Thymus (tissue), 14 donors: ENCODE measurements at places on chromosomes 13 and 19. TPM values are rescaled to one million over a fixed set of nuclear protein-coding genes. Genes with fewer than 3 reads are reported as not detected.

DNA sequence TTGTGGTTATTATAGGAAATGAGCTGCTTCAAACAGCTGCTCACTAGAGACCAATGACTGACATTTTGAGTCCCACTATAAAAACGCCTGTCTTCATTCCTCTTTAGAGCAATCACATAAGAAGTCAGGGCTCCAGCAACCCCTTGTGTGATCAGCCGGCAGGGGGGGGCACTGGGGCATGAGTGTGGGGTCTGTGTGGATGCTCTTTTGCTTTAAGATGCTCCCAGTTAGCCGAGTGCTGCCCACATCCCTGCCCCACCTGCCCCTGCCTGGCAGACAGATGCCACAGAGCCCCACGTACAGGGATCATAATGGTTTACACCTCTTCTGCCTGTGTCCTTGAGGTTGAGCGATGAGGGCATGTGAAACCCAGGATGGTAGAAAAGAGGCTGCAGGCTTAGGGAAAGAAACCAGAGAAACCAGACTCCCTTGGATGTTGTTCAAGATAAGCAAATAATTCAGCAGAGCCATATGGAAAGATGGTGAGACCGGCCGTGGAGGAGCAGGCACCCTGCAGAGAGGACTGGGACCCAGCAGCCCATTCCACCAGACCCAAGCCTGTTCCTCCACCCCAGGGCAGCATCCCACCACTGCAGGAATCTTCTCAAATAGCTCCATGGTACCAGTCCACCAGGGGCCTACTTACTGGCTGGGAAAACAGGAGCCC, 55.4 kb downstream of the CHST8 start:
- no peak for DNase-seq
- H3K4me1 ChIP-seq = no peaks in the 10 kb centered on the region
- no peak overlapping the region for H3K27ac ChIP-seq
- H3K27me3 ChIP-seq = no peaks in the 10 kb centered on the region

DNA sequence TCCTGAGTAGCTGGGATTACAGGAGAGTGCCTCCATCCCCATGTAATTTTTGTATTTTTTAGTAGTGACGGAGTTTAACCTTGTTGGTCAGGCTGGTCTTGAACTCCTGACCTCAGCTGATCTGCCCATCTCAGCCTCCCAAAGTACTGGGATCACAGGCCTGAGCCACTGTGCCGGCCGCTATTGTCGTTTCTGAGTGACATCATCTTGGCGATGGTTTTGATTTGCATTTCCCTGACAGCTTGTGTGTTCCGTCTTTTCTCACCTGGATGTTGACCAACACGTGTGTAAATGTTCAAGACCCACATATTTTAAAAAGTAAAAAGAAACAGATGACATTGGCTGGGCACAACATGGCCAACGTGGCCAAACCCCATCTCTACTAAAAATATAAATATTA, 12.8 kb upstream of the MKNK2 start:
- H3K4me3 ChIP-seq = no peak overlapping the region
- H3K27me3 ChIP-seq = no peaks in the 10 kb centered on the region
- H3K36me3 ChIP-seq = no peaks in the 10 kb centered on the region
- H3K27ac ChIP-seq = no peak overlapping the region
- DNase-seq = no peak

The IRS2 gene
- 1.4 TPM for total RNA-seq

- H3K27ac ChIP-seq = no peak overlapping the region
- H3K27me3 ChIP-seq = no peaks in the 10 kb centered on the region
- DNase-seq = no peak
- H3K36me3 ChIP-seq = no peaks in the 10 kb centered on the region
- H3K4me1 ChIP-seq = no peaks in the 10 kb centered on the region
Observed at GRCh38 chr13:109745702-109746101, 40.7 kb downstream of the IRS2 start.

The ZSWIM9 gene
- total RNA-seq = 0.61 TPM

DNA sequence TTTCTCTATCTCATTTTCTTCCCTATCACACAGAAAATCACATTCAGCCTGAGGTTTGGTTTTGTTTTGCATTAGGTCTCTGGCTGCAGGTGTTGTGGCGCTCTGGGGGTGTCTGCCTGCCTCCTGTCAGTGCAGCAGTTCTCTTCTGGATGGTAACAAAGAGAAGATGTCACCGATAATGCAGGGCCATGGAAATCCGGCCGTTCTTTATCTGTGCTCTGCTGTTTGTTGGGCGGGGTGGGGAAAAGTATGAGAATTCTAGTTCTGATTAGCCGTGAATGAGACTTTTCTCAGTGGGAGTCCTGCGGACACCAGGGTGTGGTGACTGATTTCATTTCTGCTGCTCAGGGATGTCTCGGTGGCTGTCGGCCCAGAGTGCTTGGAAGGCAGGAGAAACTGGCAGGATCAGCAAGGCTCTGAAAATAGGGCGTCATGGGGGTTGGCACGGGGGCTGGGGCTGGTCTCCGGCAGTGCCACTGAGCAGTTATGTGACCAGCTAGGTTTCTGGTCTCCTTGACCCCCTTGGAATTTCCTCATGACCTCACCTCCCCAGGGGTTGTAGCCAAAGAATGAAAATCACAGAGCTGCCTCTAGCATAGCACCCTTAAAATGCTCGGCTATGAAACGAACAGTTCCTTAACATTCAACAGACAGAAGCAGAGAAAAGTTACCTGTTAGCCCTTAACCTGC, 5.0 kb downstream of the RNF113B start:
- peak; percentile 54 for DNase-seq
- no peak overlapping the region for H3K27ac ChIP-seq
- no peaks in the 10 kb centered on the region for H3K36me3 ChIP-seq
- H3K27me3 ChIP-seq = no peaks in the 10 kb centered on the region
- no peaks in the 10 kb centered on the region for H3K4me1 ChIP-seq

DNA sequence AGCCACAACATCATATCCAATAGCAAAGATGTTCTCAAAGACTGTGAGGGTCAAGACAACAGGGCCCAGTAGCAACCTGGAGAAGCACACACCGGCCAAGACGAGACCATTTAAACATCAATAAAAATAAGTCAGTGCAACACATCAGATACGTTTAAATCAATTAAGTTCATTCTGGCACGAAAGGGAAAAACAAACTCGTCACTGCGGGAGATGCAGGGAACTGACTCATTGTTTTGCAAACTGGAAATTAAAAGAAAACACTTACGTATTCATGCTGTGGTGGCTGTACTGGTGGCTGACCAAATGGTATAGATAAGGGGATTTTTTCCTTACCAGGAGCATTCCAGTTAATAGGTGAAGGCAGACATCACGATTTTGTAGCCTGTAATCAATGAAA, 26.3 kb upstream of the SLC15A1 start:
- DNase-seq = no peak
- H3K36me3 ChIP-seq = no peaks in the 10 kb centered on the region
- H3K4me1 ChIP-seq = no peaks in the 10 kb centered on the region

The COX7A1 gene
- total RNA-seq = 45.0 TPM

DNA sequence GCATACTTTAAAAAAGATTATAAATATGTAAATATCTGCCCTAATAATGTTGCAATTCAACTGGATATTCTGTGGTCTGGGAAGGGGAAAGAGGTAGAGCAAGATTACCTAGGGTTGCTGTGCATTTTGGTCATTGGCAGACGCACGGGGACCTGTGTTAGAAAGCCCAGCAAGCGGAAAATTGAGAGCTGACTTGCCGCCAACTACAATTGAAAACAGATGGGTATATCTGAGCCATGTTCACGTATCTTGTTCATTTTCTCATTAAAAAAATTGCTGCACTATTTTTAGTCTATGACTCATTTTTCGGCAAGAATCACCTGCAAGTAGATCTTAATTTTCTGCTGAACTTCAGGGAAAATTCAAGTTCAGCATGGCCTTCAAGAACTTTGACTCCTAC, 308.5 kb upstream of the TMTC4 start:
- H3K27ac ChIP-seq = no peak overlapping the region
- H3K36me3 ChIP-seq = no peaks in the 10 kb centered on the region
- DNase-seq = no peak

The SYDE1 gene
- total RNA-seq = 0.94 TPM

DNA sequence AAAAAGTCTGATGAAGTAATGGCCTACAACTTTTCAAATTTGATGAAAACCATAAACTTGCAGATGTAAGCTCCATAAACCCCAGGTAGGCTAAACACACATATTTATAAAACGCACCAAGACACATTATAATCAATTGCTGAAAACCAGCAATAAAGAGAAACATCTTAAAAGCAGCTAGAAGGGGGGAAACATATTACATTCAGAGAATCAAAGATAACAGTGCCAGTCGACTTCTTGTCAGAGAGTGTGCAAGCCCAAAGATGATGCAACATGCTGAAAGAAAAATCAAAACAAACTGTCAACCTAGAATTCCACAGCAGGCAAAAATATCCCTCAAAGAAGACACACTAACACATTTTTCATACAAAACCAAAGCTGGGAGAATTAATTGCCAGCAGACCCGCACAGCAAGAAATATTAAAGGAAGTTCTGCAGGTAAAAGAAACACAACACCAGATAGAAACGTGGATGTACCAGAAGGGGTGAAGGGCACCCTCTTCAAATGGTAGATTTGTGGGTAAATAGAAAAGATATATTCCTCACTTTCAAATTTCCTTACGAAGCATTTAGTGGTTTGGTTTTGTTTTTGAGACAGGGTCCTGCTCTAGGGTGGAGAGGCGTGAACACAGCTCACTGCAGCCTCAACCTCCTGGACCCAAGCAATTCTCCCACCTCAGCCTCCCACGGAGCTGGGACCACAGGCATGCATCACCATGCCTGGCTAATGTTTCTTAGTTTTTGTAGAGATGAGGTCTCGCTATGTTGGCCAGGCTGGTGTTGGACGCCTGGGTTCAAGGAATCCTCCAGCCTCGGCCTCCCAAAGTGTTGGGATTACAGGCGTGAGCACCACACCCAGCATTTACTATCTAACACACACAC, 16.5 kb upstream of the ATP1A3 start:
- no peak overlapping the region for H3K27ac ChIP-seq
- no peak for DNase-seq
- H3K36me3 ChIP-seq = no peaks in the 10 kb centered on the region
- no peak overlapping the region for H3K4me3 ChIP-seq
- H3K4me1 ChIP-seq = no peaks in the 10 kb centered on the region

DNA sequence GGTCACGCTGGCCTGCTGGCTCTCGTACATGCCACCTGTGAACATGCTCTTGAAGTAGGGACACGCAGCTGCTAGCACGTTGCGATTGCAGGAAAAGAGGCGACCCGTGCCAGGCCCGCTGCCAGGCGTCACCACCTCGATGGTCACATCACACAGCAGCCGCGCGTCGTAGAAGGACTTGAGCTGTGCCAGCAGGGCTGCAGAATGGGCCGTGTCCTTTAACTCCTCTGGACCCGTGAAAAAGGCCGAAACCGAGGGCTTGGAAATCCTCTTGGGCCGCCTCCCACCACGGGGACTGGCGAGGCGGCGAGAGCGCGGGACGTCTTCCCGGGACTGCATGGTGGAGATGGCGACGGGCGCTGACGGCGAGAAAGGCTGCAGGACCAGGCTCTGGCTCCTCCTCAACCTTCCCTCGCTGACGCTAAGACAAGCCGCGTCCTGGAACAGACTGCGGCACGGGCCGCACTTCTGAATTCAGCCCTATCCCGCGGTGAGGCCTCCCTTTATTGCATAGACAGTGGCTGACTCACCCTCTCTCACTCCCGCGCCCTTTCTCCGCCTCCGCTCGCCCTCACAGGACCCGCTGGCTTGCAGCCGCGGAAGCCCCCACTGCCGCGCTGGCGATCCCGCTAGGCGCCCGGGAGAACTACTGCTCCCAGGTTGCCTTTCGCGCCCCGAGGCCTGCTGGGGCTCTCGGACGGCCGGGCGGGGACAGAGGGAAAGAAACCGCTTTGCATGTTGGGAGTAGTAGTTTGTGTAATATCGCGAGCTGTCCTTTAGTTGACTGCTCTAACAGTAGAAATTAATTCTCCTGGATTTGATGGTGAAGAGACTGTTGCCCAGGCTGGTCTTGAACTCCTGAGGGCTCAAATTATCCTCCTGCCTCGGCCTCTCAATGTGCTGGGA, at the start of gene KBTBD7:
KBTBD7 (minus strand) TSS at position 651 of the 906 bp plus-strand sequence; CDS start at position 339, 312 bp downstream.
- H3K36me3 ChIP-seq = no peaks in the 10 kb centered on the region
- H3K27ac ChIP-seq = peak within 1 kb of the TSS; percentile 57
- H3K4me1 ChIP-seq = peaks cover 16% of the 10 kb centered on the region
- H3K27me3 ChIP-seq = no peaks in the 10 kb centered on the region
- H3K4me3 ChIP-seq = peak within 1 kb of the TSS; percentile 50
- DNase-seq = peak; percentile 84

GRCh38 chr13:40031031-40031430, 375.6 kb downstream of the COG6 start:
- DNase-seq = no peak
- no peak overlapping the region for H3K27ac ChIP-seq
- peaks cover 5% of the 10 kb centered on the region for H3K4me1 ChIP-seq
- no peaks in the 10 kb centered on the region for H3K27me3 ChIP-seq

DNA sequence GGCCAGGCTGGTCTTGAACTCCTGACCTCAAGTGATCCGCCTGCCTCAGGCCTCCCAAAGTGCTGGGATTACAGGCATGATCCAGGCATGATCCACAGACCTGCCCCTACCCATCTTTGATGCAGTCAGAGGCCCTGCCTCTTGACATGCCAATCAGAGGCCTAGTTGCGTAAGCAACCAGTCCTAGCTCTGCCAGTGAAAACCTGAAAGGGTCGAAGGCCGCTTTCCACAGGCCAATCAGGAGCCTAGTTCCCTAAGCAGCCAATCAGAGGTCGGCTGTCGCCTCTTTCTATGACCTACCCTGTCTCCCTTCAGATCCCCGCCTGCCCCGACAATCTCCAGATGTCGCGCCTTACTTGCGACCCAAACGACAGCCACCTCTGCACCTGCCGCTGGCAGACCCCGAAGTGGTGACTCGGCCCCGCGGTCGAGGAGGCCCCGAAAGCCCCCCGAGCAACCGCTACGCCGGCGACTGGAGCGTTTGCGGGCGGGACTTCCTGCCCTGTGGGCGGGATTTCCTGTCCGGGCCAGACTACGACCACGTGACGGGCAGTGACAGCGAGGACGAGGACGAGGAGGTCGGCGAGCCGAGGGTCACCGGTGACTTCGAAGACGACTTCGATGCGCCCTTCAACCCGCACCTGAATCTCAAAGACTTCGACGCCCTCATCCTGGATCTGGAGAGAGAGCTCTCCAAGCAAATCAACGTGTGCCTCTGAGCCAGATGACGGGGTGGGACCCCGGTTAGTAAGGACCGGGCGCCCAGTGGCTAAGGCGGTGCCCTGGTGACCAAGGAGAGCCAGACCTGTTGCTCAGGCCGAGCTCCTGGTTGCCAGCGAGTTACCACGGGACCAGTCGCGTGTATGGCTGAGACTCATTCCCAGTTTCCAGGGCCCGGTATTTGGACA, 6.3 kb downstream of the SYDE1 start:
- H3K4me1 ChIP-seq = peaks cover 3% of the 10 kb centered on the region
- H3K4me3 ChIP-seq = no peak overlapping the region
- no peak for DNase-seq
- H3K27me3 ChIP-seq = peaks cover 4% of the 10 kb centered on the region
- peaks cover 33% of the 10 kb centered on the region for H3K36me3 ChIP-seq

DNA sequence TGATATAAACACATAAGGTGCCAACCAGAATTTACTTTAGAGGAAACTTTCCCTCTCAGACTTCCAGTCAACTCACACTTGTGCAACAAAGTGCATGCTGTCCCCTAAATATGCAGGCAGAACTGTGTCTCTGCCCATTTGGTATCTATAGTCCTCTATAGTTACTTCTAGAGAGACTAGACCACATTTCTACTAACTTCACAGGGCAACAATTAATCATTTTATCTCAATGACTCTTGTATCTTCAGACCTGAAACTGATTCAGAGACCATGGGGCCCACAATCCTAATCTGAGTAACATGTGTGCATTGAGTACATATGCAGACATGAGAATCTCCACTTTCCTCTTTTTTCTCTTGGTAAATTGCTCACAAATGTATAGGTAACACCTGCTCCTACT, 158.1 kb downstream of the ZNF486 start:
- H3K36me3 ChIP-seq = no peaks in the 10 kb centered on the region
- H3K27ac ChIP-seq = no peak overlapping the region
- no peak overlapping the region for H3K4me3 ChIP-seq
- no peaks in the 10 kb centered on the region for H3K4me1 ChIP-seq
- no peak for DNase-seq
